T-helper 17 cell (primary cell): ENCODE measurements at places on chromosomes 2 and 18.

DNA sequence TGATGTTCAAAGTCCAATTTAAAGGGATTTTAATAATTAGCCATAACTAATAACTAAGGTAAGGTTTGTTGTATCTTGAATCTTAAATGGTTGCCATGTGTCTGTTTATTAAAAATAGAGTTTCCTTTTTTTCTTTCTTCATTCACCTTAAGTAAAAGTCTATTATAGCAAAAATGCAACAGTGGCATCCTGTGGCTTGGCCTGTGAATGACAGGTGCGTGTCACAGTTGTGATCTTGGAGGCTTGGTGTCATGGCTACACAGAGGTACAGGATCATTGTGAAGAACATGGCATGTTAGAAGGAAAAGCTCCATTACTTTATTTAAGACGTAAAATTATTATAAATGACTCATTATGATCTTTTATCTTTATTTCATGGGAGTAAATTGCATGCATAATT, 246.1 kb downstream of the BCL2 start:
- no peak for DNase-seq

DNA sequence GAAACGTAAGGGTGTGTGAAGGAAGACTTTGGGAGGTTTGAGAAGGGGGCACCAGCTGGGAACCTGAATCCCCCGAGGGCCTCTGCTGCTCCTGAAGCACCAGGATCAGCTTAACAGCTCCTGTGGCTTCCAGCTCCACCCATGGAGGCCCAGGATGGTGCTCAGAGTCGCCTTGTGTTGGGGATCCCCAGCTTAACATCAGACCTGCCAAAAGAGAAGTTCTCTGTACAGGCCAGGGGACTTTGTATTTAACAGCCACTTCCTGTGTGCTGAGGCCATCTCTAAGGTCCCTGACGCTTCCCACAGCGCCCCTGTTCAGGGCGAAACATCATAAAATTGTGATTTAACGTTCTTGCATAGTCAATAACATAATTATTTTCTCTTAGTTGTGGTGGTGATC, 77.5 kb downstream of the NCK2 start:
- no peak for DNase-seq

DNA sequence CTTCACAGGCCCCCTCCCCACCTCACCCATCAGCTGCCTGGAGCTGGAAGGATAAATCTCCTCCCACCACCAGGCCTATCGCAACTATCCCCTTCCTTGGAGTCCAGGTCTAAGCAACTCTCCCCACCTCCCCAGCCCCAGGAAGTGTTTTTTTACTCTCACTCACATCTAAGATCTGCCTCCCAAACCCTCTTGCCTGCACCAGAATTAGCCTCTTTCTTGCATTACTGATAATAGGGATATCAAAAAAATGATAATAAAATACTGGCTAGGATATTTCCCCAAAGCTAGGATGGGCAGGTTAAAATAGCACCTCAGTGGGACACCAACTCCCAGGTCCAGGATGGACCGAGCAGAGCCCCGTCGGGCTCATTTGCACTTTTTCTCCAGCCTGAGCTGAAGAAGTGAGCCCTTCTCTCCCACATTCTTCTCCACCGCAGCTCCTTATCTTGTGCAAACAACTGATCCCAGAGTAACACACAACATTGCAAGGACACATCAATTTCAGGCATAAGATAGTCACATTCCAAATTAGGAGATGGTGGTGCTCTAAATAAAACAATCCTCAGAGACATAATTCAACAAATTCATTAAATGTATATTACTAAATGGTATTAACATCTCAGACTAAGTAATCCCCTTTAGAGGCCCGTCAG, 17.7 kb upstream of the CIB4 start:
- DNase-seq, result no peak

- DNase-seq, result no peak
These were observed 60.5 kb downstream of the BMPR2 start for GRCh38 chr2:202436626-202437025.

DNA sequence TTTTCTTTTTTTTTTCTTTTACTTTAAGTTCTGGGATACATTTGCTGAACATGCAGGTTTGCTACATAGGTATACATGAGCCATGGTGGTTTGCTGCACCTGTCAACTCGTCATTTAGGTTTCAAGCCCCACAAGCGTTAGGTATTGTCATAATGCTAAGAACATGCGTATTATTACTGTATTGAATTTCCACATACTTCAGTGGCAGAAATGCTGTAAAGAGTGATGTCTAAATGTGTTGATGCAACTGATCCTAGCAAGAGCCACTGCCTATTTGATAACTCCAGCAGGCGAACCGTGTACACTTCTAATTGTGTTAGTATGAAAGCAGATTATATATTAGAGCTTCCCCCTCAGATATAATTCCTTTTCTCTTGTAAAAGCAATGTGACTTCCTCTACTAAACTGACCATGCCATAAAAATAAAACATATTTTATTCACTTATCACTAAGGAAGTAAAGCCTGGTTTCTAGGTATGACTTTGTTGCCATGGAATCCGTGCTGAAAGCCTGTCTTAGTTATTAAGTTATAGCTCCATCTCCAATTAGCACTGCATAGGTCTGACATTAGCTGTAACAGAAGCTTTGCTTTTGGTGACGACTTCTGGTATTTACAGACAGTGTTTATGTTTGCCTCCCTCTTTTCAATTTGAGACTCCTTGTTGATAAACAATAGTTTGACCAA, 280.0 kb downstream of the GALR1 start:
- no peak for DNase-seq

DNA sequence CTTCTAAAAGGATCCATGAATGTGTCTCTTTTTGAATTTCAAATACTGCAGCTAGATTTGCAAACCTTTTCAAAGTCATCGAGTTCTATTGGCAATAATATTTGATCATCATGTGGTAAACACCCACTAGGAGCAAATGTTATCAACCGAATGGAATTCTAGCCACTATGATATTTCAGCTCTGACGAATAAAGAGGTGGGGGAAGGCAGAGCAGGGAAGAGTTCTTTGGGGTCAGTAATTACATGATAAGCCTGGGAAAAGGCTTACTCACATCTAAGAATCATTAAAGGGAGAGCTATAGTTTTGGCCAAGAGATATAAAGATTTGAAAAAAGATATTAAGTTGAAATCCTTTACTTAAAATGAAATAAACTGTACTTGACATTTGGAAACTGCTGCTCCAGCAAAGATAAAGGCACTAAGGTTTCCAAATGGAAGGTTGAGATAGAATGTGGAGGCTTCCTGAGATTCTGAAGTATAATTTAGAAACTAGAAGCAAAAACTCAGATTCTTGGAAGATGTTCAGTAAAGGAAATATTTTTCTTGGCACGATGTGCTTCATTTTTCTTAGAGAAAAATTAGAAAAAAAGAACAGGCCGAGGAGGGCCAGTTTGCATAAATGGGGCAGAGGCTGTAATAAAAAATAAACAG, 104.7 kb upstream of the ARHGAP28 start:
- no peak for DNase-seq

DNA sequence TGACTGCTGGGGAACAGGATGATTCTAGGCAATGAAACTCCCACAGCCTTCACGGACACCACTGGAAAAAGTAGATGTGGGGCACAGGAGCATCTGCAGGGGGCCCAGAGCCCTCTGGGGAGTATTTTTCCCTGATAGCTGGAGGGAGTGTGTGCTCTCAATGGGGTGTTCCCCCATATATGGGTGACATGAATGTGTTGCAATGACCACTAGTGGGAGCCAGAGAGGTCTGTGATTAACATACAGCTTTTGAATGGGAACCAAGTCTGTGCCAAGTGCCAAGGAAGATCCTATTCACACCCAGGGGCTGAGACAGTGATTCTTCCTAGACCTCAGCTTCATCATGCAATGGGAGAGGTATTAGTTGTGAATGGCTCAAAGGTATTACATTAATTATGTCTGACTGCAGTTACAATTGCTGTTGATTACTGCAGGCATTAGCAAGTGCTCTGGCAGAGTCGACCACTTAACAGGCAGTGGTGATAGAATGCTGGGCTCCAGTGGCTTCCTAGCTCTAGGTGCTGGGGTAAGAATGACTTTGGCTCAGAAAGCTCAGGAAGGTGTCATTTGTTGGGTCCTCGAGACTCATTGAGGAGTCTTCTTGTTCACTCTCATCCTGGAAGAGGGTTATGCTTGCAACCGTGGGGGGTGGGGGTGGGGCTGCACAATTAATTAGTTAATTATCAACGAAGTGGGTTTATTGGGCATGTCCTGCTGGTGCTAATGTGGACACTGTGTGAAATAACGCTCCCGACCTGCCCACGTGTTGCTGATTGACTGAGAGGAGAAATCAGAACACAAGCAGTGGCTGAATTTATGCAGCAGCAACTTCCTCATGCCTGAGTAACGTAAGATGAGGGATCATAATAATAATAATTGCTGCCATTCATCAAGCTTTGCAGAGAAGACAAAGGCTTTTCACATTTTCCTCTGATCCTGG, 194.1 kb downstream of the CLIP4 start:
- DNase-seq, result no peak

DNA sequence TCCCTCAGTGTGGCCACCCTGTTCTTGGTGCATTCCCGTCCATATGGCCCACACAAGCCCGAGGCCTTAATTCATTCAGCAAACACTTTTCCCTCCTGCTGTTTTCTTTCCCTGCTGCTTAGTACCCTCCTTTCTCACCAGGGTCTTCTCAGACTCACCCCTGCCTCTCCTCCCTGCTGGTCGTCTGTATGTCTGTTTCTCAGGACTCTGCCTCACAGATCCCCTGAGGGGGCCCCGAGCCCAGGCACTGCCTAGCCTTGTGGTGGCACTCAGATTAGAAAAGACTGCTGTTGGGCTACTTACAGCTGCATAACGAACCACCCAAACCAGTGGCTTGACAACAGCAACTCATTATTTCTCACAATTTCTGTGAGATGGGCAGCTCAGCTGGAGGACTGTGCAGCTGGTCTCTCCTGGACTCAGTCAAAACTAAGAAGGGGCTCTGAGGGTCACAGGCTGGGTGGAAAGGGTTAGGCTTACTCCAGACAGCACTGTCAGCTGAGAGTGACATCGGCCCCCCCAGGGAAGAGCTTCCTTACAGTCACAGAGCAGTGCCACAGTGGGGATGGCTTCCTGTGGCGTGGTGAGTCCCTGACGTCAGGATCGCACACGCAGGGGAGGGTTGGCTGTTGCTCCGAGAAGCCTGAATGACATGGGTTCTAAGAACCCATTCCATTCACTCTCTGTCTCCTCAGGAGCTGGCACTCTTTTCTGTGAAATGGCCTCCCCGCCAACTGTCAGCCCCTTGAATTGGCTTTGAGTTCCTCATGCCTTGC, 139.0 kb downstream of the UXS1 start:
- DNase-seq, result no peak

DNA sequence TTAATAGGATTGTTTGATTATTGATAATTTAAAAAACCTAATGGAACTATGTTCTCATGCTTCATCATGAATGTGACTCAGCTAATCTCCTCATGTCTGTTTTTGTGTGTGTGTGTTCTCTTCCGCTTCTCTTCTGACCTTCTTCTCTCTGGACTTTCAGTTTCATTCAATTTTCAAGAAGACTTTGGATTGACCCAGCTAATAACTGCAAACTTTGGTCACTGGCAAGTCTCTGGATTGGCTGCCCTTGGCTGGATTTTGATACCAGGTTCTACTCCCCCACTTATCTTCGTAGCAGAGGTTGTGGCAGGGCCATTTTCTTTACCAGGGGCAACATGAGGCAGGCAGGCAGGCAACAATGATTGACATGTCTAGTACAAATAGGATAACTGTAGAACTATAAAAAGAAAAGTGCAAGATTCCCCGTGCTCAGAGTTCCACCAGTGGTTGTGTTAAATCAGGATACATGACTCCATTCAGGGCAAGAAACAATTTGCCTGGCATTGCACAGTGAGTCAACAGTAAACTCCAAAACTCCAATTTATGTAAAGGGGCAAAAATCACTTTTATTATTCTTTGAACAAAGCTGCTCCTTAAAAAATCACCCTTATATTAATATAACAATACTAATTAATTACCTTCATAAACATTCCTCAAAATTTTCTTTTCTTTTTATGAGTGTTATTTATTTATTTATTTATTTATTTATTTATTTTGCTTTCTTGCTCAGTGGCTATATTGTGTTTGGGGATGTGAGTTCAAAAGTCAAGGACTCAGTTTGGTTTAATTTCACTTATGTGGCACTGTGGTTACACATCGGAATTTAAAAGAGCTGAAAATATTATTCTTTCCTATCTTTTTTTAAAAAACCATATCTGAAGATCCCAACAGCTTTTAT, 167.6 kb downstream of the RND3 start:
- DNase-seq, result no peak

- peak; percentile 67 for DNase-seq
These were observed 4.2 kb upstream of the SP100 start for GRCh38 chr2:230411570-230412370.

- no peak for DNase-seq
These were observed 134.9 kb upstream of the KYNU start for GRCh38 chr2:142742371-142743214.

DNA sequence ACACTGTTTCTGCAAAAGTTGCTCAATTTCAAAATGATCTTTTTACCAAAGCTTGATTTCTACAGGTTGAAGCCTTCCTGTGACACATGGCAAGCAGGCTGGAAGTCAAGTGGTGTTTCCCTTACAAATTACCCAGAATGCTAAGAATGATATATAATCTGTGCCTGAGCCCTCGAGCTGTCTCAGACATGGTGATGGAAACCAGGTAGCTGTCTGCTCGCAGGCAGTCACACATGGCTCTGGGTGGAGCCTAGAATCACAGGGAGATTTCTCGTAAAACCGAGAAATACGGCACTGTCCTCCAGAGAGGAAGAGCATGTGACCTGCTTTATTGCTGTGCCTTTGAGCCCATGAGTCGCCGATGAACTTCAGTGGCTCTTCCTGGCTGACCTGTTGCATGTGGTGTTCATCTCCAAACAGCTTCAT, 392.9 kb downstream of the ZNF521 start:
- DNase-seq, result no peak

DNA sequence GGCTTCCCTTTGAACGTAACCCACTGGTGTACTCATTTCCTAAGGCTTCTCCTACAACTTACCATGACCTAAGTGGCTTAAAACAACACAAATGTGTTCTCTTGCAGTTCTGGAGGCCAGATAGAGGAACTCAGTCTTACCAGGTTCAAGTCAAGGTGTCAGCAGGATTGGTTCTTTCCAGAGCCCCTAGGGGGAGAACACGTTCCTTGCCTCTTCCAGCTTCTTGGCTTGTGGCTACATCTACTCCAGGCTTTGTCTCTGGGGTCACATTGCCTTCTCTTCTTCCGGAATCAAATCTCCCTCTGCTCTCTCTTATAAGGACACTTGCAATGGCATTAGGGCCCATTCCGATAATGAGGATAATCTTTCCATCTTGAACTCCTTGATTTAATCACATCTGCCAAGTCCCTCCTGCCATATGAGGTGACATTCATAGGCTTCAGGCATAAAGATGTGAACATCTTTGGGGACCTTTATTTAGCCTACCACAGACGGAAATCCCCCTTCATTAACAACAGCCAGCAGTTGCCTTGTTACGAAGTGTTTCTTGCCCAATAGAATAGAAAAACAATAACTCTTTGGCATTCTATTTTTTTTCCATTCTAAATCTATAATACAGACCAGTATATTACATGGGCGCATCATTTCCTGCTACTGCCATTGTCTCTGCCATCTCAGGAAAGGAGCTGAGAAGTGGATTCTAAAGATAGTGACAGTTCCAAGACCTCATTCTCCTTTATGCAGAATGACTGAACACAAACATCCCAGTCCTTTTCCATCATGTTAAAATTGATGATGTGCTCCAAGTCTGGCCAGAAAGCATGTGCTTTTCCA, 362.0 kb downstream of the ZNF521 start:
- DNase-seq, result no peak
